ENCODE measurements at places on chromosomes 7 and 10.

GRCh38 chr10:70435241-70436085 lies 6.0 kb downstream of the NODAL start:
- DNase-seq: no peak

GRCh38 chr10:87059401-87059800 lies 35.2 kb downstream of the GLUD1 start:
- DNase-seq: no peak

DNA sequence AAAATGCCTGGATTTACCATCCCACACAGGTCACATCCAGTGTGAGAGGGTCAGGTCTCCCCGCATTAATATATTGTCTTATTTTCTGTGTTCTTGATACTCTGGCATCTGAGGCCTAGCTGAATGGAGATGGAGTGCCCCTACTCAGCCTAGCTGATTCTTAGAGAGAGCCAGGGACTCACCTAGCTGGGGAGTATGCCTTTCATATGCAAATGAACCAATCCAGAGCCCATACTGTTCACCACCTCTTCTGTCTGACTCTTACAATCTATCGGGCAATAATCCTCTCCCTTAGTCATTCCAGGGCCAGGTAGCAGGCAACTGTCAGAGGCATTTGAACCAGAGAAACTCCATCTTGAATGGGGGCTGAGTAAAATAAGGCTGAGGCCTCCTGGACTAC lies 46.3 kb downstream of the LBX1 start:
- no peak for DNase-seq

DNA sequence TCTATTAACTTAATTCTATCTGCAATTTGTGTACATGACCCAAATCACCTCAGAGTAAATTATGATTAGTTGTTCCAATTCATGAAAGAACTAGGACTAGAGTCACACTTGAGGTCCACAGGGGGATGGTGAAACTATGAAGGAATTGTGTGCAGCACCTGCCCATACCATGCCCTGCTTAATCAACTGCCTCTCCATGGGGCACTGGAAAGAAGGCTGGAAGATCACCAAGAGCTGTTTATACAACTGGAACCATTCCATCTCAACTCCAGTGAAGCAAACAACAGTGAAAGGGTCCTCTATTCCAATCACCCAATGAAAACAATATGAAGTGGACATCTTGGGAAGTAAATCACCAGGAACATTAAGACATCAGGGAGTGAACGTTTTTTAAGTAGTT lies 98.7 kb upstream of the SEMA3D start:
- no peak for DNase-seq

GRCh38 chr7:39588416-39588815 lies 22.2 kb downstream of the YAE1 start:
- DNase-seq: no peak

GRCh38 chr7:65846008-65846570 lies 26.8 kb upstream of the VKORC1L1 start:
- DNase-seq: no peak
